Esophagus squamous epithelium (tissue), 5 donors: ENCODE measurements at places on chromosomes 6 and 20.

- DNase-seq, result no peak
Observed at GRCh38 chr20:20953738-20954618, 152.2 kb downstream of the LINC00237 start.

DNA sequence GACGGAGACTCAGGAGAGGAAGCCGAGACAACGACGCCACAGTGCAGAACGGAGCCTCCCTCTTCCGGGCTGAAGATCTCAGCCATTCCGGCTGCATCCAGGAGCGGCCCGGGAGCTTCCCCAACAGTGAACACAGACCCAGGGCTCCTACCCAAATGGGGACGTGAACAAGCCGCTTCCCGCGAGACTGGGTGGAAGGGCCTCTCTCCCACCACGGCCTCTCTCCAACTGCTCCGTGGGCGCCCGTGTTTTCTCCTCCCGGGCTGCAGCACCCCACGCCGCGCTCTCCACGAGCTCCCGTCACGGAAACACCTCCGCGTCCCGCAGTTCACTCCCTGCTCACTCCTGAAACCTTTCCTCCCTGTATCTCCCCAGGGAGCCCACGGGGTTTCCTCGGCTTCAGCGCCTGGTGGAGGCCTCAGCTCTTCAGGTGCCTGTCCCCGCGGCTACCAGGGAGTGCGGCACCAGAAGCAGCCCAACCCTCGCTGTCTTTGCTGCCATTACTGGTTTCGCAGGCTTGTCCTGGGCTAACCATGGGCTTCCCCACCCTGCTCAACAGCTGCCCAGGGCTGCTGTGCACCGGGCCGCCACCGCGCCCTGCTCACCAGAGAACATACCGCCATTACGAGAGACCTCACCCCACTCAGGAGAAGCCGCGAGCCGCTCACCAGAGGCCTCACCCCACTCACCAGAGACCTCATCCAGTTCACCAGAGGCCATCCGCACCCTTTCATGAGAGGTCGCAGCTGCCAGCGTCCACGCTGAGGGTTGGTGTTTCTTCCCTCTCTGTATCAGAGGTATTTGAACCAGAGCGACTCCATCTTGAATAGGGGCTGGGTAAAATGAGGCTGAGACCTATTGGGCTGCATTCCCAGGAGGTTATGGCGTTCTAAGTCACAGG, 922.8 kb downstream of the QKI start:
- DNase-seq, result no peak

- no peak for DNase-seq
Observed at GRCh38 chr20:41437836-41438235, 71.2 kb upstream of the EMILIN3 start.

DNA sequence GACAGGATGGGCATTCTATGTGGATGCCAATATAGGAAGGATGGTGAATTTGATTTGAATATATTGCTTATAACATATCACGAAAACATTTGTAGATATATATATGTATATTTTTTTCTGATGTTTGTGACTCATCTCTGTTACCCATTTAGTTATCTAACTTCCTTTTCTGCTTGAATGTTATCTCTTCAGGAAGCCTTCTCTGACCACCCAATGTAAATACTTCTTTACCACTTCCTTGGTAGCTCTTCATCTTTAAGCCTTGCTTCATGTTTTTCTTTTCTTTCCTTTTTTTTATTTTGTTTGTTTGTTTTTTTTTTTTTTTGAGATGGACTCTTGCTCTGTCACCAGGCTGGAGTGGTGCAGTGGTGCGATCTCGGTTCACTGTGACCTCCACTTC, 260.5 kb upstream of the EPHA7 start:
- no peak for DNase-seq

DNA sequence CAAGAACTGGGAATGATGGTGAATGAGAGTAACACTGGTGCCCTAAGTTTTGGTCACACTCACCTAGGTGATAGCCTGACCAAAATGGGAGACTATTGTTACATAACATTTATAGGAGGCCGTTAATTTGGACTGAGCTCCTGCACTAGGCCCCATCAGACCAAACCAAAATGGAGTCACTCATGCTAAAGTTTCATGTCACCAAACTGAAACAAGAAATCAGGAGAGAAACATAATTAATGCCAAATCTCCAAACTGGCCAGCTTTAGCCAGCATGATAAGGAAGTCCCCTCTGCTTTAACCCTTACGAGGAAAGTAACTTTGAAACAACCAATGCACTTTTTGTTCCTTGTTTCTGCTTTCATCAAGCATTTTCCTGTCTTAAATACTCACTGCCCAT, 110.9 kb upstream of the SLC22A16 start:
- no peak for DNase-seq

DNA sequence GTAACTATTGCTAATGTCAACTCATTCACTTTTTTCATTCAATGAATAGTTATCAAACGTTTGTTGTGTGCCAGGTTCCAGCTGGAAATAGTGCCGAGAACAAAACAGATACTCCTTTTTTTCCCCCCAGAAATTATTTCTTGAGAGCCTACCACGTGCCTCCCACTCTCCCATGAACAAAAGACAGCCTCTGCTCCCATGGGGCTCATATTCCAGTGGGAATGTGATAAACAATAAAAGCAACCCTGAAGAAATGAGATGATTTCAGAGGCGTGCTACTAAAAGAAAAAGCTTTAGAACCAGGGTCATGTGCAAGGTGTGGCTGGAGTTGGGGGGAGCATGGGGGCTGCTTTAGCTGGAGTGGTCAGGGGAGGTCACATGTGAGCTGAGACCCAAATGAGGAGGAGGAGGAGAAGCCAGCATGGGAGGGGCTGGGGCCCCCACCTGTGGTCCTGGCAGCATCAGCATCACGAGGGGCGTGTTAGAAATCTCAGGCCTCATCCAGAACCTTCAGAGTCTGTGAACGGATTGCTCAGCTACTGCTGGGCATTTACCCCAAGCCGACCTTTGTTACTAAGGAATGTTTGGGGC, 157.4 kb downstream of the EYA2 start:
- DNase-seq, result no peak

DNA sequence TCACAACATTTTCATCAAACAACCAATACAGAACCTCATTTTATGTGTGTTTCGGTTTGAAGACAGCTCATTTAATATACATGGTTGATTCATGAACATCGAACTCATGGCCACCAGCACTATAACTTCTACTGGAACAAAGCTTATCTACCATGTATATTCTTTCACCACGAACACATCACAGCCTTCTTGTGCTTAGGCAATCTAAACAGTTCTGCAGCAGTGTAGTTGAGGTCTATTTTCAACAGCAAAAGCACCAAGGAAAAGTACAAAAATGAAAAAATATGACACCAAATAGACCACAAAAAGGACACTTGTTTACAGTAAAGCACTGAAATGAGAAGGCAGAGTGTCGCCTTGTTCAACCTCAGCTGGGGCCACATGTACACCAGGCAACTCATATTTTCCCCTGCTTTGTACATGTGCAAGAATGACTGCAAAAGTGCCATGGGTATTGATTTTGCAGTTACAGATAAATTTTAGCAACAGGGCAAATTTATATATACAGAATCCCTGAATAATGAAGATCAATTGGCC, 25.8 kb upstream of the KCNK5 start:
- DNase-seq, result no peak

DNA sequence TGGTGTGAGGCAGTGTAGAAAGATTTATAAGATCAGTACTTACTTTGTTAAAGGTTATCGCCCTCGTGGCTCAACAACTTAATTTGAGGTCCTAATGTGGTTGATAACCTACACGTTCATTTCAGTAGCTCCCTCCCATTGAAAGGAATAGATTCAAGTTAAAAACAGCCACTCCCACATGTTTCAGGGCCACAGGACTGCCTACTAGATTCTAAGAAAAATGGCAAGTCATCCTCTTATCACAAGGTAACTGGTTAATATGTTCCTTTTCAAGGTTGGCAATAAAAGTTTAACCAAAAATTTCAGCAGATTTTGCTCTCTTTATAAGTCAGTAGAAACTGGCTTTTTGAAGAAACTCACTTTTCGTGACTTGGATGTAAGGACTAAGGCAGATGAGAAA, 17.1 kb downstream of the GSTA2 start:
- no peak for DNase-seq

GRCh38 chr6:133501675-133502270, 260.6 kb downstream of the EYA4 start:
- no peak for DNase-seq

GRCh38 chr6:166052837-166053236, 114.8 kb downstream of the TBXT start:
- no peak for DNase-seq

GRCh38 chr6:16740097-16740496, 21.2 kb downstream of the ATXN1 start:
- no peak for DNase-seq

DNA sequence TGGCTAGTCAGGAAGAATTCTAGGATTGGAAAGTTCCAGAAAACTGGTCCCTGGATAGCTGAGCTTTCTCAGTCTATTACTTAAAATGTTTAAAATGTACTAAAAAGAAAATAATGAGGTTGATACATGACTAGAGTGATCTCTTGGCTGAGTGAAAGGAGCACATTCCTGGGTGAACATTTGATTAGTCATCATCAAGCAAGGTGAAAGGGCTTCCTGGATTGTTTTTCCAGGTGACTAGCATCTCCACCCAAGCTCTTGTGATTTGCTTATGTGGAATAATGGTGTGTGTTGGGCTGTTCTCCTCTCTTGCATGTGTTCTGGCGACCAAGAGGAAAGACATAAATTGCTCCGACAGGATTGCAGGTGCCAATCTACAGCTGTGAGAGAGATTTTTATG, 42.9 kb downstream of the PKIB start:
- DNase-seq, result no peak

DNA sequence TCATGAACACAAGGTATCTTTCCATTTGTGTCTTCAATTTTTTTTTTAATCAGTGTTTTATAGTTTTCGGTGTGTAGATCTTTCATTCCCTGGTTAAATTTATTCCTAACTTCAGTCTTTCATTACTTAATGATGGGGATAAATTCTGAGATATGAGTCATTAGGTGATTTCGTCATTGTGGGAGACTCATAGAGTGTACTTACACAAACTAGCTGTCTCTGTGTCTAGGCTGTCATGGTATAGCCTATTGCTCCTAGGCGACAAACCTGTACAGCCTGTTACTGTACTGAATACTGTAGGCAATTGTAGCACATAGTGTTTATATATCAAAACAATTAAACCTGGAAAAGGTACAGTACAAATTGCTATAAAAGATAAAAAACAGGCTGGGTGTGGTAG, 42.1 kb downstream of the SMAP1 start:
- no peak for DNase-seq

DNA sequence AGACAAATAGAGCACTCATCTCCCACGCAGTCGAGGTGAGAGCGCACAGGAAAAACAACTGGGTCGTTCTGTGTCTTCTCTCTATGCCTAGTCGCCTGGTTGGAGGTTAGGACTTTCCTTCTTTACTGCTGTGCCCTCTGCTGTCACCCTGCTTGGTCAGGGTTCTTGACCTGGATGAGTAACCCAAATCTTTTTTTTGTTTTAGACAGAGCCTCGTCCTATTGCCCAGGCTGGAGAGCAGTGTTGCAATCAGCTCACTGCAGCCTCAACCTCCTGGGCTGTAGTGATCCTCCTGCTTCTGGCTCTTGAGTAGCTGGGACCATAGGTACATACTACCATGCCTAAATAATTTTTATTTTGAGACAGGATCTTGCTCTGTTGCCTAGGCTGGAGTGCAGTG, 24.5 kb downstream of the PRPF6 start:
- no peak for DNase-seq

GRCh38 chr20:25216199-25216945, 20.9 kb downstream of the ENTPD6 start:
- DNase-seq, result no peak

GRCh38 chr6:32819729-32820128, 2.9 kb upstream of the HLA-DOB start:
- DNase-seq, result no peak

GRCh38 chr6:129929433-129929832, 68.3 kb upstream of the TMEM244 start:
- DNase-seq, result no peak

DNA sequence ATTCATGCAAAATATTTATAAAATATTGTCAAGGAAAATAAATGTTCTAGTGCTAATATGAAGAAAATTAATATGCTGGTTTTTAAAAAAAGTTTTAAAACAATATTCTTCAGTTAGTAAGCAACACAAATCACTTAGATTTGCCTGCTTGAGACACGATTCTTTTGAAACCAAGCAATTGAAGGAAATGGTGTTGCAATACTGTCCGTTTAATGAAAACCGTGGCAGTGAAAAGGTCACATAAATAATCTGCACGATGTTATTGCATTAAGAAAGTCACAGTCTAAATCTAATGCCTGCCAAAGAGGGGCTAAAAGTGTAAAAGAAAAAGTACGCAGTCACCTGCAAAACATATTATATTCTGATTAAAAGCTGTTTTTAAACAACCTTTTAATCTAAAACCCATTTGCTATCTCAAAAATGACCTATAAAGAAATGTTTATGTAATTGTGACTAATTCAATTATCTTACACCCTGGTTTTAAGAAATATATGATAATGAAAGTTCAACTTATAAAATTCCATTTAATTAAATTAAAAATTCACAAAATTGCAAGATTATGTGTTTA, 143.0 kb downstream of the GMDS start:
- DNase-seq, result no peak

GRCh38 chr6:12661432-12662089, 55.0 kb upstream of the PHACTR1 start:
- DNase-seq, result no peak

GRCh38 chr6:79984261-79984660, 20.2 kb upstream of the TTK start:
- no peak for DNase-seq

GRCh38 chr6:122130026-122130348, 269.5 kb upstream of the HSF2 start:
- no peak for DNase-seq

- no peak for DNase-seq
Observed at GRCh38 chr6:170555305-170555704, 1.1 kb downstream of the TBP start.

GRCh38 chr6:123575188-123575587, 61.6 kb downstream of the TRDN start:
- DNase-seq, result no peak

DNA sequence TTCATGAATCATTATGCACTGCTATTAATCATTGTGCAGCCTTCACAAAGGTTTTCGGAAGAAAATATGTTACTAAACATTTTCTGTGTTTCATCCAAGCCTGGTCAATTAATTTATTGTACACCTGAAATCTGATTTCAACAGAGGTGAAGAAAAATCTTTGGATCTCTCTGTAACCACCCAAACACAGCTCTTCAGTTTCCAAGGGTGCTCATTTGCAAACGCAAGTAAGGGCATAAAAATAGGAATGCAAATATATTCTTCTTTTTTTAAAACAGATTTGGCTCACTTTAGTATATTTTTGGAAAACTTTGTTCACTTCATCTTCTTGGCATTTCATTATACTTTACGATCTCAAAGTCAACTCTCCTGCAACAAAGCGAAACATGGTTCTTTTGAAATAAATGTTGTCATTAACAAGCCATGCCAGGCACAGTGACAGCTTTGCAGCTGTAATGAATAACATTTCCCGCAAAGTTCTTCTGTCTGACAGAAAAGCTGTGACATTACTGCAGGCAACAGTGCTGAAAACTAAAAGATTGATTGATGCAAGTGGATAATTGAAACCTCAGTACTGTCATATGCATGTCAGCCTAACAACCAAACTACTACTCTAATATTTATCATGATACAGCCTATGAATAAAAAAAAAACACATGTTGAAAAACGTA, 348.3 kb downstream of the FRK start:
- no peak for DNase-seq

GRCh38 chr6:39221779-39222641, 7.3 kb downstream of the KCNK5 start:
- no peak for DNase-seq
